ENCODE measurements at places on chromosomes 7 and 10.

- DNase-seq, result peak; percentile 19
Measured at GRCh38 chr7:1742555-1743303, 72.7 kb downstream of the ELFN1 start.

DNA sequence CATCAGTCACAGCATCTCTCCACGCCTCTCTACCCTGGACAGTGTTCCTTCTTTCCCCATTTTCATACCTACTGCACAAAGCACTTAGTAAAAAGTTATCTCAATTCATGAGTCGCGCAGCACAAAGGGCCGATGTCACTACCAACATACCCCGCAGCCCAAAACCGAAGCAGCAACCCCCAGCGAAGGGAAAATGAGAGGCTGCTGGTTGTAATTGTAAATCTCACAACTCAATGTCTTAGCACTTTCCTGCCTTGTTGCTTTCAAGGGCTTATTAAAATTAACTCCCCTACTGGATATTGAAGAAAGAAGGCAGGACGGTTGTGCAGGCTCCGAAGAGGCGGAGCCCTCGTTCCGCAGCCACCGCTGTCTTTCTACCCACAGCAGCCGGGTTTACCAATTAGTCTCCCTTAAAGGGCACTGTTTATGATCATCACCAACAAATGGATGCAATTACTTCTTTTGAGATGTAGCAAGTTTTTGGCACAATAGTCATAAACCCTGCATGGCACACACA is 6.5 kb downstream of the DIP2C start:
- no peak for DNase-seq

DNA sequence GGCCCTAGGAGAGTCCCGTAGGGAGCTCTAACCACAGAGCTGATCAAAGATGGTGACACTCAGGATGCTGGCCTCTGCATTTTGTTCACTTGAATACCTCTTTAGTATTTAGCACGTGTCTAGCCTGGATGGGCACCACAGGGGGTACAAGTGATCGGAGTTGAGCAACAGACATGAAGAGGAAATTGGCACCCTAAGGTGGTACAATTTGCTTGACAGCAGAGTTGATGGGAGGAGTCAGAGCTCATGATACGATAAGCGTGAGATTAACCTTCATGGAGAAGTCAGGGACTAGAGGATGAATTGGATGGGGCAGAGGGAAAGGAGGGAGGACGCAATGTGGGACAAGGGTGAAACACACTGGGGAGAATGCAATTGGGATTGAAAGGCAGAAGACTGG is 9.9 kb upstream of the ZNF212 start:
- no peak for DNase-seq

GRCh38 chr7:80135309-80136104 is 876 bp downstream of the GNAI1 start:
- DNase-seq, result no peak
